Type B pancreatic cell (in vitro differentiated cells): ENCODE measurements at places on chromosomes 2 and 18.

- no peak for DNase-seq
Observed at GRCh38 chr2:134943540-134943939, 24.9 kb downstream of the CCNT2 start.

DNA sequence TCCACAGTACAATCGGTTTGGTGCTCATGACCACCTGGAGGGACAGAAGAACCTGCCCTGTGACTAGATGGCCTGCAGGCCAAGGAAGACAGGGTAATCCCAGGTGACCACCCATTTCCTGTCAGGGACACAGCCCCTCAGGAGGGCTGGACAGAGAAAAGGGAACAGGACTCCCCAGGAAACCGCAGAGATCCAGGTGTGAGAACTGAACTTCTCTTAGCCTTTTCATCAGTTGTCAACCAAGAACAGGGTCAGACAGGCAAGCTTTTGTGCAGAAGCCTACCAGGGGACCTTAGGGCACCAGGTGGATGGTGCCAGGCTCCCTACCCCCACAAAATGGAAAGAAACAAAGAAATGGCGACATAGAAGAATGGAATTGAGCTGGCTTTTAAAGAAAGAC is 132.3 kb downstream of the HDAC4 start:
- DNase-seq, result no peak

DNA sequence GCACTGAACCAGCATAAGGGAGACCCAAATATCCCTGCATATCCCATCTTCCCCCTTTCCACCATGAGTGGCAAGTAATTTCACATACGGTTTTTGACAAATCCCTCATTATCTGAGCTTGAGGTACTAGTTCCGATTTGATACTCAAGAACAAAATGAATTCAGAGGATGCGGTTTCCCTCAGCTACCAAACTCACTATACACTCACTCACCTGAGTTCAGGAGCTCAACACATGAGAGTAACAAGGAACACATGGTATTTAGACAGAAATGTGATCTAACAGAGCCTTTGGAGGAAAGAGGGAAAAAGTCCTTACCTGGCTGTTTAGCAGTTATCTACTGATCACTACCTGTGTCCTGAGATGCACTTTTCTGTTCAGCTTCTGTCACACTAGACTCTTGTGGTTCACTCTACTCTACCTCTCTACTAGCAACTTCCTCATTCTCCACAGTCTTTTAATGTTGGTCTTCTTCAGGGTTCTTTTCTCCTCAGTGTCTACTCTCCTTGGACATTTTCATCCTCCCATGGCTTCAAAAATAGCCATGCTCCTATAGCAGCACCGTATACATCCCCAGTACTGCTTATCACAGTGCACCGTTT is 25.1 kb downstream of the ASXL2 start:
- no peak for DNase-seq

DNA sequence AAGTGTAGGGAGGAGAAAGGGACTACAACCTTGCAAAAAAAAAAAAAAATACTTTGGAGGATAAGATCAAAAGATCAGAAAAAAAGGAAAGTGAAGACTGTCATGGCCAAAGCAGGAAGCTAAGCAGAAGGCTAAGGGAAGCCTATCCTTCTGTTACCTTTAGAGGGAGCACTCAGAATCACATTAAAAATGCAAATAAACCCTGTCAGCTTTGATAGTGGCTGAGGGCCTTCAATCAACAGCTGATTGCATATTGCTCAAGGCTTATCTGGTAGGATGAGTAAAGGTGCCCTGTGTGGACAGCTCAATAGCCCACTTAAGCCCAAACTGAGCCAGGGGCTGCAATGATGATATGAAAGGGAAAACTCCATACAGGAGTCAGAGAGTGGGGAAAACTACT is 1021.2 kb downstream of the LRP1B start:
- no peak for DNase-seq

DNA sequence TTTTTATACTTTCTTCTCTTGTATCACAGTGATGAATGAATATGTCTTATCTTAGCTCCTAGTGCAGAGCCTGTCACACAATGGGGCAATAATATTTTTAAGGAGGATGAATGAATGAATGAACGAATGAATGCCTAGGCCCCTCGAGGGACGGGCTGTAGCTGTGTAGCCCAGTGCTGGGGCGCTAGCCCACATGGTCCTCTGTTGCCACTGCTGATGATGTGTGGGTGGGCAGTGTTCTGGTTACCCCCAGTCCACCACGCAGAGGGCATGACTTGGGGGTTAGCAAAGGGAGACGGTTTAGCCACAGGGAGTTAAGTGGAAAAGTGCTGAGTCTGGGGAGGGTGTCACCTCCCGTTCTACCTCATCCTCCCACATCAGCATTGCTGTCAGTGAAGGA is 134.2 kb downstream of the SMAD7 start:
- DNase-seq, result peak; percentile 39

DNA sequence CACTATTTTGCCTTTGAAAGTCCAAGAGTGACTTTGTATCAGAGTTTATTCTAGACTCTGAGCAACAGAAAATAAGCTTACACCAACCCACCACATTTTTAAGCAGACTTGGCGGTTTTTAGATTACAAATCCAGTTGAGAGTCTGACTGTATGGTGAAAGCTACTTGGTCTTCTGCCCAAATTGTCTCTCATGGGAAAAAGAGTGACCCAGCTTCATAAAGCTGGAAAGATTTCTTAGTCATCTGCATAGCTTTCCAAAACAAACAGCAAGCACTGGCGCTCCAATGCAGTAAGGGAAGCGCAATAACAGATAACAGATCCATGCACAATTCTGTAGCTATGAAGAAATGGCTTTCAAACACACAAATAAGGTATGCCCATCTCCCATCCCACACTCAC is 7.1 kb downstream of the DSG1 start:
- DNase-seq, result no peak

DNA sequence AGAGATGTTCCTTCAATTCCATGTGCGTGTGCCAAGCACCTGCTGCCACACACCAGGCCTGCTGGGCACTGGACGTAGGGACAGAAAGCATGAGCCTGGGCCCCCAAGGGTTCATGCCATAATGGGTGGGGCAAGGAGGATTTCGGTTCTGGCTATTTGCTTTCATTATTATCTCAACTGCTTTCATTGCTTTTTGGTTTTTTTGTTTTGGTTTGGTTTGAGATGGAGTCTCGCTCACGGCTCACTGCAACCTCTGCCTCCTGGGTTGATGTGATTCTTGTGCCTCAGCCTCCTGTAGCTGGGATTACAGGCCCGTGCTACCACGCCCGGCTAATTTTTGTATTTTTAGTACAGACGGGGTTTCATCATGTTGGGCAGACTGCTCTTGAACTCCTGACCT is 57.2 kb downstream of the SF3B1 start:
- DNase-seq, result no peak

GRCh38 chr2:100924520-100925451 is 77.3 kb upstream of the RPL31 start:
- no peak for DNase-seq

- DNase-seq, result no peak
Observed at GRCh38 chr2:219484343-219485200, 14.1 kb upstream of the GMPPA start.

GRCh38 chr2:189287982-189288521 is 108.5 kb upstream of the COL5A2 start:
- DNase-seq, result no peak

- DNase-seq, result no peak
Observed at GRCh38 chr2:46610021-46610420, 130.7 kb downstream of the TMEM247 start.

GRCh38 chr2:54114936-54115283 is 505 bp upstream of the ACYP2 start:
- no peak for DNase-seq

DNA sequence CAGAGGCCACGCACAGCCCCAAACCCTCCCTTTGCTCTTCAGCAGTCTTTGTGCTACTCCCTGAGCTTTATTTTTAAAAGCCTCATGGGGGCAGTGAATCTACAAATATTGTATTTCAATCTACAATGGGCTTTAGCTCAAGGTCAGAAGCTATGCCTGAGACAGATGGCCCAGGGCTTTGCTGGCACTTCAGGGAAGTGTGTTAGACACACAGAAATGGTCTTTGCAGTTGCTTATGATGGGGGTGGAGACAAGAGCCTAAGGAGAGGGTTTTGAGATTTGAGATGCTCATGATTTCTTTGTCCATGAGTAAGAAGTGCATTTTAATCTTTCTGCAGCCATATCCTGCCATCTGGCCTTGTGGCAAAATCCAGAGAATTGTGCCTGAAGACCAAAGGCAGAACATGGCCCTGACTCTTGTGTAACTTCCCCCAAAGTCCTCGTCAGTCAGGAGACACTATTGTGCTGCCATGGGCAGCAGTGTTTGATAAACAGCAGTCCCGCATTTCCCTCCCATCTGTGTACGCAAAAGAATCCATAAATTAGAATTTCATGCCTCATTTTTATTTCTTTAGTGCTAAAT is 92.6 kb downstream of the VAPA start:
- peak; percentile 18 for DNase-seq

DNA sequence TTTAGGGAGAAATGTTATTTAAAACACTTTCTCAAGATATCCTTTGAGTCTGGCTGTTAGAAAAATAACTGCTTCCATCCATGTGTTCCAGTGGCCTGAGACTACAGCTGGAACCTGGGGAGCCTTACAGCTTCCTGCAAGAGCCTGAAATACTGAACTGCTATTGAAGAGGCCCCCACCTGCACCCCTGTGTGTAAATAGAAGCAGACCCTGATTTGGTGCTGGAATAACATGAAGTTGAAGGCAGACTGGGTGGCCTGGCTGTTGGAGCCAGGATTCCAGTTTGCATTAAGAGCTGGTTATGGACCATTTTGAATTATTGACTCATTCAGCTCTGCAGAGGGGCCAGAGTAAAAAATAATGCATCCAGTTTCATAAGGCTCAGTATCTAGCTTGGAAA is 61.9 kb downstream of the DIS3L2 start:
- no peak for DNase-seq

GRCh38 chr2:52181080-52181479 is 1149.1 kb upstream of the NRXN1 start:
- DNase-seq, result no peak

GRCh38 chr2:153536115-153536514 is 57.6 kb upstream of the RPRM start:
- DNase-seq, result no peak

DNA sequence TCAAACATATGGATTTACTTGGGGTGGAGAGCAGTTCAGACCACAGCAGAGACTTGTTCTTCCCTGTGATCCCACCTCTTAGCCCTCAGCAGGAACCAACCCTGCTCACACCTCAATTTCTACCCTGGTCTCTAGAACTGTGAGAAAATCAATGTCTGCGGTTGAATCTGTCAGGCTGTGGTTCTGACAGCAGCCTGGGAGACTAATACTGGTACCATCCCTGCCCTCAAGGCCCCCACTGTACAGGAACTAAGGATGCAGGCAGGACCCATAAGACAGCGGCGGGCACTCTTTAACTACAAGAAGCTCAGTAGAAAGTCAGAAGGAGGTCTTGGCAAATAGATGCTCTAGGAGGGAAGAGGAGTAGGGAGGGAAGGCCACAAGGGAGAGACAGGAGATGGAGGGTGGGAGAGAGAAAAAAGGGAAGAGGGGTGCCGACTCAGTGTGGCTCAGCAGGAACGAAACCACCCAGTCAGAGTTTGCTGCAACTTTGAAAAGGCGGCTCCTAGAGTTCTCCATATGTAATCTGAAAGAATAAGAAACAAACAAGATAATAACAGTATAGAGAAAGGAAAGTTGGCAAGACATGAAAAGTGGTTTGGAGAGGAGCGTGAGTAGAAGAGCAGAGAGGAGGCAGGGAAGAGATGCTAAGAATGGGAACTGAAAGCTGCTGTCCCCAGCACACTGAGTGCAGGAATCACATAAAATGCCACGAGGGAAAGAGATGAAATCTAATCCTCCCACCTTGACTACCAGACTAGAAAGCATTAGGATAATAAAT is 323.9 kb upstream of the ID2 start:
- DNase-seq, result no peak

GRCh38 chr18:45222180-45222579 is 393.1 kb upstream of the SLC14A2 start:
- no peak for DNase-seq

- DNase-seq, result no peak
Observed at GRCh38 chr2:173749315-173749714, 215.9 kb downstream of the SP3 start.

DNA sequence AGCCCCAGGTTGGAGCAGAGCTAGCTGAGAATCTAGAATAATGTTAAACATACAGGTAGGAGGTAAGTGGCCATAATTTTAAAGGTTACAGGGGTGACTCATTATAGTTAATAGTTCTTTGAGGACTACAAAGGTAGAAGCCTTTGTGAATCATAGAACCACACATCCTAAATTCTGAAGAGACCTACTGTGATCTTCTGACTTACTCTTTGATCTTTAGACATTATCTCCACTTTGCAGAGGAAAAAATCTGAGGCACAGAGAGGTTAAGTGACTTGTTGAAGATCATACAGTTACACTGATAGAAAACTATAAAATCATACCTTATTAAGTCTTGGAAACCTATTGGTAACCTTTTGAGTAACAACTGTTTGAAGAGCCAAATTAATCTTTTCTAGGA is 1051.3 kb upstream of the NRXN1 start:
- no peak for DNase-seq

DNA sequence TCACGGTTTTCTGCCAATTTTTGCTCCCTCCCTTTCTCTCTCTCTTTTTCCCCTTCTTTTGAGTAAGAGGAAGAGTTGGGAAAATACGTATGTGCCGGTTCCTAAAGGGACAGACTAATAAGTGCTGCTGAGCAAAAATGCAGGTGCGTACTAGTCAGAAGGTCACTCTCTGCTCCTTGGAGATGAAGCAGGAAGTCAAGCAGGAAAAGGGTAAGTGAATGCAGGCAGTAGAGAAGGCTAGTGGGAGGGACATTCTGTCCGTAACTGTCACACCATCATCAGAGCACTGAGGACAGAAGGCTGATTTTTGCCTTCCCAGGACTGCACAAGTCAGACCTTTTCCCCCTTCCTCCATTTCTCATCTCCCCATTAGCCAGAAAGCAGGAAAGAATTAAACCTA is 105.7 kb downstream of the CDH2 start:
- no peak for DNase-seq

GRCh38 chr2:135167273-135167672 is 115.2 kb downstream of the RAB3GAP1 start:
- no peak for DNase-seq

- no peak for DNase-seq
Observed at GRCh38 chr2:75798569-75798968, 87.9 kb upstream of the GCFC2 start.

DNA sequence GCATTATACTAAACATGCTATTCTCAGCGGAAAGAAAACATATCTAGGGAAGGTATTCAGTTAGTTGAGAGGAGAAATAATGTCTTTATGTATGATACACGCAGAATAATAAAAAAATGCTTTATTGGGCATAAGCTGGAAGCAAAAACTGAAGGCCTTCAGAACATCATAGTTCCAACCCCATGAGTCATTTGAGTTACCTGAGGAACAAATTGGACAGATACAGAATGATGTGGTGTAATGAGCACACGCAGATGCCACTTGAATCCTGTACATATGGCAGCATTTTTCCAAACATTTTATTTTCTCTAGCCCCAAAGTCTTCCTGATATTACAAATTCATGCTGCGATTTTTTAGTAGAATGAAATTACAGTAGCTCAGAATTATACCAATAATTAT is 23.2 kb upstream of the TRIB2 start:
- DNase-seq, result no peak
